ENCODE measurements at places on chromosomes 2 and 18.

DNA sequence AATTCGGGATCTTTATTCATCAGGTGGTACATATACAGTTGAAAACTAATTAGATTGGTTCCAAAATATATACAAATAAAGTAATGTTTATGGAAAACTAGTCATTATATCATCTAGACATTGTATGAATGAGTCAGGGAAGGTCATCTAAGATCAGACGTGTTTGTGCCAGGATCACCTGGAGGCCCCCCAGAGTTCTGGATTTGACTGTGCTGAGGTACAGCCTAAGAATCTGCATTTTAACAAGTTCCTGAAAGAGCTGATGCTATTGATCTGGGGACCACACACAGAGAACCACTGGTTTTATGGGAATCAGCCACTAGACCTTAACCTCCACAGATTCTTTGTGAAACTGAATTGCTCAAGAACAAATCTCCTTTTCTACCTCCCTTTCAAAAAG lies 43.2 kb downstream of the PARD6G start:
- DNase-seq = no peak

- DNase-seq = no peak
These were observed 5.3 kb downstream of the CRIM1 start for GRCh38 chr2:36360834-36361233.

GRCh38 chr2:119544075-119544938 lies at the start of gene CFAP221:
TSS of gene CFAP221 (plus strand) at chr2:119544449. CDS start at chr2:119546132, 1,683 bp downstream.
- DNase-seq = no peak

DNA sequence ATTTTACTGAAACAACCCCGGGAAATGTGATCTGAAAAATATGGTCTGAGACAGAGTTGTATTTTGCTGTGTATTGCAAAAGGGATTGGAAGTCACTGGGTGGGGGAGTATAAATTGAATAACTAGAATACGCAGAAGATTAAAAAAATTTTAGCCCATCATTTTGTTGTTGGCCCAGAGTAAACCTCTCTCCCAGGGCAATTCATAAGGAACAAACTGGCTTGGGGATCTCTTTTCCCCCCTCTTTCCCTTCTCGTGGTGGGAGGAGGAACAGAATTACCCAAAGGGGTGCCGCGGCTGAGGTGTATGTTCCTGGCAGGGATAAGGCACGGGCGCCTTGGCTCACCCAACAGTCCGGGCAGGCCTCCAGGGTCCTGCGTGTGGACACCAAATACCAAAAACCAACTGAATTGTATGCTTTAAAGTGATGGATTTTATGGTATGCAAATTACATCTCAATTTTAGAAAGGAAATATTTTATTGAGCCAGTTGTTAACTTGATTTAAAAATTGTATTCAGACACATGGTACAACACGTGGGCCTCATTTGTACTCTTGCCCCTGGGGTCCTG lies 121.2 kb upstream of the SPRED2 start:
- DNase-seq = no peak

DNA sequence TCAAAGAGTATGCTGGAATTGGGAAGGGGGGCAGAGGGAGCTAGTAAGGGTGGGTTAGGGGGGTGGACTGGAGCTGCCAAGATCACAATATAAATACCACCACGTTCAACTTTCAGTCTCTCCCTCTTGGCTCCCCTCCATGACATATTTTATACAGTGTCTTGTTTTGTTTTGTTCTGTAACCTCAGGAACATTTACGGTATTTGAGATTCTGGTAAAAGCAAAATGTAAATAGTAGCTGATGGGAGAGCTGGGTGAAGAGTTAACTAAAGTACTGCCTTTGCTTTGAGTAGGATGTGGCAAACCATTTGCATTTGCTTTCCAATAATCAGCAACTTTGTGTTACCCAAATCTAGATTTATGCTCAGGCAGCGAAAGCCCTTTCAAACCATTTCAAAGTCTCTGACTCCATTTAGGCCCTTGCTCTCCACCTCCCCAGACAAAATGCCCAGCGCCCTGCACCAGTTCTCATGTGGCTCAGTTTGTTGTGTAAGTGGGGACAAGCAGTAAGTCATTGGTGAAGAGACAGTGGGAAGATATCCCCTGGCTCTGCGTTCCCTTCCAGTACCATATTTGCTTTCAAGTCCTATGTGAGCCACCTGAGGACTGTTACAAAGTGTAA lies 17.4 kb downstream of the IRS1 start:
- no peak for DNase-seq

DNA sequence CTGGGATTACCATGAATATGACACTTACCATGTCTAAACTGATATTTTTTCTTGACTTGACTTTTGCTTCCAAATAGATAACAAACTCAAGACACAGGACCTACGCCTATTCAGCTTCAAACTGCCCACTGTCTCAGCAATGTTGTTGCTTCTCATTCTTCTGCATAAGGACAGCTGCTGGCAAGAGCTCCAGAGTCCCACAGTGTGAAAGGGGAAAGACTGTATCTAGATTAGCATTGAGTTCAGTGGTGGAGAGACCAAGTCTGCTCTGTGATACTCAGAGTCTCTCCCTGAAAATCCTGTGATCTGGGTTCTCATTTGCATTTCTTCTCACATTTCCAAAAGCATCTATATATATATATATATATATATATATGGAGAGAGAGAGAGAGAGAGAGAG lies 247.9 kb upstream of the NT5C1B start:
- no peak for DNase-seq

DNA sequence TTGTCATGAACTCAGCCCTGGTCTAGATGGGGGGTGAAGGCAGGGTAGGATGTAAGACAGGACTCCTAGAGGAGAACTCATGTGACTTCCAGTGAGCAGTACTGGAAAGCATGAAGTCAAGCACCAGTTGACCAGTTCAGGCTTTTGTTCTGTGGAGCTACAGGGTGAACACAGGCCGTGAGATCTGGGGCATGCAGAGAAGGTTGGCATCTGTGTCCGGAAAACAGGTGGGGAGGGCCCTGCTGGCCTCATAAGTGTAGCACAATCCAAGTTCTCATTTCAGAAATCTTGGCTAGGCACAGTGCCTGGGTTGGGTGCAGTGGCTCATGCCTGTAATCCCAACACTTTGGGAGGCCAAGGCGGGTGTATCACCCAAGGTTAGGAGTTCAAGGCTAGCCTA lies 50.9 kb upstream of the SPATS2L start:
- DNase-seq = no peak

DNA sequence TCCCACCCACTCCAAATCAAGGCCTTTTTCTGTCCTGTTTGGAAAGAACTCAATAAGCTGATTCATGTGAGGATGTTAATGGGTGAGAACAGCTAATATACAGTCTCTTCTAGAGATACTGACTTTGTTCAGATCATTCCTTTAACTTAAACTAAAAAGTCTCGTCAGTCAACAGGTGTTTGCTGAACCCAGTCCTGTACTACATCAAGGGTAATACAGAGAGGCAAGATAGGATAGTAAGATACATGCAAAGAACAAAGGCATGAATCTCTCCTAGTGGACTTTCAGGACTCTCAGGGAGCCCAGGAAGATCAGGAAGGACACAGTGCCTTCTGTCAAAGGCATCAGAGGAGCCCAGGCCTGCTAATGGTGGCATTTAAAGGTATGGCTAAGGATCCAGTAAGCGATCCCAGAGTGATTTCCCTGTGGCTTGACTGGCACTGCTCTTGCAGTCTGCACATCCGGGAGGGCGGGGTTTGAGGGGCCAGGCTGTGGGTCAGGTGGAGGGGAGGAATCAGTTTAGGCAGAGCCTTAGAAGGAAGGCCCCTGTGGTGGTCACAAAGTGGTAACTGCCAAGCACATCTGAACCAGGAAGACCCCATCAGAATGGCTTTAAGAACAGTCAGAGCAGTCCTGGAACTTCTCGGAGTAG lies 54.0 kb downstream of the EPAS1 start:
- DNase-seq = no peak

DNA sequence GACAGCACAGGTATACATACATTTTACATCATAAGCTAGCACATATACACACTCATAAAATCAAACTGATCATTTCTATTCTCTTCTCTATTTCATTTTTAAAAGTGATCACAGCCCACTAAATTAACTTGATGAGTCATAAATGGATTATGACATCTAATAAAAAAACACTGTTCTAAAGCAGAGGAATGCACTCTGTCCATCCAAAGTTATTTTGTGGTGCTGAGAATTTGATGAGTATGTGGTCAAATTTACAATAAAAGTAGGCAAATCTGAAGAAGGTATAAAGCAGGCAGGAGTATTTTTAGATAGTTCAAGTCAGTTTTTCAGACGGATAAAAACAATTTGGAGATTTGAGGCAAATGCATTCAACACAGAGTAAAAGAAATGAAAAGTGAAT lies 104.4 kb downstream of the NOL4 start:
- no peak for DNase-seq

GRCh38 chr2:233037078-233037477 lies 4.6 kb downstream of the NEU2 start:
- DNase-seq = no peak

DNA sequence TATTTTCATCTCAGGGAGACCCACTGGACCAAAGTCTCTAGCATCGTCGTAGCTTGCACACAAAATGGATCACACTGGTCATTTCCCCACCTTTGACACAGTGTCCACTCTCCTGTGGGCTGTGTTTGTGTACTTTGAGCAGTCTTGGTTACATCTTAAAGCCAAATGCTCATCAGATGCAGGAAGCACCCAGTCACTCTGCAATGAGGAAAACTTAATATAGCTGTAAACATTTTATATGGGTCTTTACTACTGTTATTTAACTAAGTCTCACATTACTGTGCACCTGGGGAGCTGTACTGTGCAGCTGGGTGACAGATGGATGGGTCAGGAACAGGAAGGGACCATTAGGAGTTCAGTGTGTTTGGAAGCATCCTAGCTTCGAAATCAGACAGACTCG lies 109.0 kb upstream of the CXCR4 start:
- no peak for DNase-seq

DNA sequence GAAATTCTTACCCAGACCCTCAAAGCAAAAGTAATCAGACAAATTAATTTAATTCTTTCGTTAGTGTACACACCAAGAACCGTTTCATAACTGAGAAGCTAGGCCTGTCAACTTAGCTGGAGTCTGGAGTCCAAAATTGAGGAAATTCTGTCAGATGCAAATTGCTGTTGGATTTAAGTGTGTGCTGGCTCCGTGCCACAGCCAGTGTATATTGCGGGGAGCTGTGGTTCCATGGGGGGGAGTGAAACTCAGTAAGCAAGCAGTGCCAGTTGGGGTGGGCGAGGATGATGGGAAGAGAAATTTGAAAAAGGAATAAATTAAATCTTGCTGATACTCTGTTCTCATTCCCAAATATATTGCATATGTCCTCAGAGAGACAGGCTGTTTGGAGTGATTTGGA lies 4.0 kb downstream of the ARPC2 start:
- no peak for DNase-seq

GRCh38 chr2:237097326-237097910 lies 11.7 kb downstream of the COPS8 start:
- DNase-seq = no peak

DNA sequence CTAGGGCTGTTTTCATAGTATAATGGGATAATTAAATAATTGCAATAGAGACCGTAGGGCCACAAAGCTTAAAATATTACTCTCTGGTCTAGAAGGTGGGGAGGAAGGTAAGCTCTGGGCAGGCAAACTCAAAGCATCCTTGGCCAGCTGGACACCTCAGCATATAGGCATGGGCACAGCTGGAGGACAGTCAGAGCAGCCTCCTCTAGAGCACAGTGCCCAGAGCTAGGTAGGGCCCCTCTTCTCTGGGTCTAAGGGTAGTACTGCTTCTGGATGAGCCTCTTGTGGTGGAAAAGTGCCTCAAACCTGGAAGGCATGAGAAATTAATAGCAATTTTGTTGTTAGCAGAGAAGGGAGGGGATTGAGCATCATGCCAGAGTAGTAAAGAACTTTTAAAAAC lies 291.3 kb upstream of the FBXO11 start:
- DNase-seq = no peak

DNA sequence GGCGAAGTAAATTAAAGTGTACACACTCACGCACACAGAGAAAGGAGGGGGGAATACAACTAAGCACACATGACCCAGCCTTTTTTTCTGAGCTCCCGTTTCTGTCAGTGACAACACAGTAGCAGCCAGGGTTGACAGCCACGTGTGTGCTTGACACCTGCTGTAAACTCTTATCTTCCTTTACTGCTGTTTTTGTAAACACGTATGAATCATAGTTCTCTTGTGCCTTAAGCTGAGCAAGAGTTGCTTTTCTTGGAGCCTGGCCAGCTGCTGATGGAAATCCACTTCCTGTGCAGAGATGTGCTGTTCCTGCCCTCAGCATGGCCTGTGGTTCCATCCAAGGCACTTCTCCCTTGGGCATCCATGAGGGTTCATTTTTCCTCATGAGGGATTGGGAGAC lies 561.9 kb downstream of the GALR1 start:
- no peak for DNase-seq

DNA sequence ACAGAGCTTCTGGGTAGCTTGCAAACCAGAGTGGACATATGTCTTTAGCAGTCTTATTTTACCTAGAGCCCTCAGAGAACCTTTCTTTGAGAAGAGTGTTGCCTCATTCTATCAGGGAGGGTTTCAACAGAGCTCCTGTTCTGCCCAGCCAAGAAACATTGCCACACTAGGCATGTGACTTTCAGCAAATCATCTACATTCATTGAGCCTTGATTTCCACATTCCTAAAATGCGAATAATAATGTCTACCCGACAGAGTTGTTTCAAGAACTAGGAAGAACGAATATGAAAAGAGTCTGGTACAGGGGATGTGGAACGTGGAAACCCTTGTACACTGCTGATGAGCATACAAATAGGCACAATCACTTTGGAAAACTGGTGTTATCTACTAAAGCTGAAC lies 7.8 kb upstream of the PRKAG3 start:
- no peak for DNase-seq

- no peak for DNase-seq
These were observed 16.2 kb upstream of the RAB1A start for GRCh38 chr2:65146078-65146477.

DNA sequence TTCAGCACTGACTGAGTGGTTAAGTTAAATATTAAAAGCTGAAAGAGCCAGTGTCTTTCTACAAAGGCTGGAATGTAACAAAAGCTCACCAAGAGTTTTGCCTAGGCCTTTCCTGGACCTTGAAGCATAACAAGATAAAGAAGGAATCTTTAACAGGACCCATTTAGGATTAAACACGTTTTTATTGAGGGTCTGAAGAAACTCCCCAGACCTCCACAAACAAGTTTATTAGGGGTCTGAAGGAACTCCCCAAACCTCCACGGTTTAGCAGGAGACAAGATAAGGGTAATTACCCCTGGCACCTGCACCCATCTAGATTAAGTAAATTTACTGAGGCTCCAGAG lies 104.0 kb downstream of the ACAA2 start:
- DNase-seq = no peak

- DNase-seq = no peak
These were observed 9.0 kb downstream of the SERTAD2 start for GRCh38 chr2:64644458-64645382.

GRCh38 chr2:227127201-227127600 lies 36.8 kb downstream of the COL4A4 start:
- DNase-seq = no peak

GRCh38 chr18:44729631-44730101 lies 49.0 kb downstream of the SETBP1 start:
- no peak for DNase-seq

GRCh38 chr2:64165706-64166105 lies 21.5 kb upstream of the PELI1 start:
- no peak for DNase-seq

GRCh38 chr2:74806920-74807319 lies 27.0 kb upstream of the HK2 start:
- no peak for DNase-seq

- no peak for DNase-seq
These were observed 37.5 kb downstream of the CMPK2 start for GRCh38 chr2:6828299-6828584.

All from stimulated activated CD4-positive, alpha-beta T cell treated with anti-CD3 and anti-CD28 coated beads, Interleukin-1b, Interleukin-23, amount 100 ng/mL, for 1 hour (primary cell).